Mesendoderm (in vitro differentiated cells): ENCODE measurements at places on chromosomes 6 and 20.

DNA sequence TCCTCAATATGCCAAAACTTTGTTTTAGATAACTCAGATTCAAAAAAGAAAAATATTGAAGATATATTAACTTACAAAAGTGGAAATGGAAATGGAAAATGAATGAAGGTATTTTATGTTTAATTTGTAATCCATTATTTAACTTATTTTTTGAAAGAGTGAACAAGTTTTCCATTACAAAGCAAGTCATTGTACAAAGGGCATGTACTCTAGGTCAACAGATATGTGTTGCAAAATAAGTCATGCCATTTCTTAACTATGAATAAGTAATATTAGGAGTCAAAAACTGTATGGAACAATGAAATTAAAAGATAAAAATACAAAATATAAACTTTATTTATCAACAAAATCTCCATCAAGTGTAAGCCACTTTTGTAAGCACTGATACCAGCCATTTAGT lies 25.9 kb upstream of the DEFB113 start:
- no peak overlapping the region for H3K27ac ChIP-seq
- H3K27me3 ChIP-seq, result no peaks in the 10 kb centered on the region
- H3K36me3 ChIP-seq, result no peaks in the 10 kb centered on the region
- H3K4me1 ChIP-seq, result no peaks in the 10 kb centered on the region
- no peak overlapping the region for H3K4me3 ChIP-seq
- DNase-seq, result no peak

GRCh38 chr6:149750136-149750609 lies 632 bp downstream of the PCMT1 start:
- H3K27ac ChIP-seq, result peak overlapping the region; percentile 91
- H3K27me3 ChIP-seq, result no peaks in the 10 kb centered on the region
- H3K4me1 ChIP-seq, result no peaks in the 10 kb centered on the region
- DNase-seq, result peak; percentile 95
- H3K36me3 ChIP-seq, result no peaks in the 10 kb centered on the region

DNA sequence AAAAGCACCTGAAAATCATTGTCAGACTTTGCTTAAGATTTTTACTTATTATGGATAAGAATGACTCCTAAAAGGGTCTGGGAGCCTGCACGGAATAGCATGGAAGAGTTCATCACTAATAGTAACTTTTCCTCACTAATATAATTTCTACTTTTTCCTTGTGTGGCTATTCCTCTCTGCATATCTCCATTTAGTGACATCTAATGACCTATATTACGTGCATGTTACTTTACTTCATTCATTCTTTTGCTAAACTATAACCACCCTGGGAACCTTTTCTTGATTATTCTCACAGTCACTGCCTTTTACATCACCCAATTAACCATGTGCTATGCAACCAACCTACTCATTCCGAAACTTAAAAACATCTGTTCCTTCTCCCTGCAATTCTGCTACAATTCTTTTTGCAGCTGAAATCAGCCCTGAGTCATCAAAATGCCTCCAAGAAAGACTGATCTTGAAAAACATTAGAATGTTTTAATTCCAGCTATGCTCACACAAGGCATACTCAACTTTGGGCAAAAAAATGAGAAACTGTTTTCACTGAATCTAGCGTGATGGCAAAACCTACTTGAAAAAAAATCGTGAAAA lies 313.3 kb downstream of the RNGTT start:
- no peak overlapping the region for H3K27ac ChIP-seq
- no peaks in the 10 kb centered on the region for H3K36me3 ChIP-seq
- no peak for DNase-seq
- no peaks in the 10 kb centered on the region for H3K27me3 ChIP-seq

DNA sequence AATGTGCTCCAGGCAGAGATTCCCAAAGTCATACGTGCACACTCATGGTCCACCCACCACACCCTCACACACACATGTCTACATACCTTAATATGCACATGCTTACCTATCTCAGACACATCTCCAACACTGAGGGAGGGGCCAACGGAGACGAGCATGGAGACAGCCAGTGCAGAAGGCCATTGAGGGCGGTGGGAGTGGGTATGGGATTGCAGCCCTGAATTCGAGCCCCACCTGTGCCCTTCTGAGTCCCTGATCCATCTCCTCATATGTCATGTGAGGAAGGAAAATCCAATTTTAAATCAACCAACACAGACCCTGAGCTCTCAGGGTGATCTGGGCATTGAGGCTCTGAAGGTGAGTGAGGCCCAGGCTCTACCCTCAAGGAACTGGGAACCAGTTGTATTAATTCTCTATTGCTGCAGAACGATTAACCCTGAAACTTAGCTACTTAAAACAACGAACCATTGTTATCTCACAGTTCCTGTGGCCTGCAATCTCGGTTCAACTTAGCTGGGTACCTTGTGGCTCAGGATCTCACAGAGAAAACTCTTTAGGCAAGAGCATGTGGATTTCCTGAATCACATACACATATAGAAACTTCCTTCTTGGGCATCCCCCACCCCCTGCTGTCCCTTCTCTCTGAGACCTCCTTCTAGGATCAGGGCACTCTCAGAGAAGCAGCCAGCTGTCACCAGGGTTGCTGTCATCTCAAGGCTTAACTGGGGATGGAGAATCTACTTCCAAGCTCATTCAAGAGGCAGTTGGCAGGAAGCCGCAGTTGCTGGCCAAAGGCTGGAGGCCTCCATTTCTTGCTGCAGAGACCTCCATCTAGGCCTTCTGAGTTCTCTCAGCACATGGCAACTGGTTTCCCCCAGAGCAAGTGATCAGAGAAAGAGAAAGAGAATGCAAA lies 28.3 kb downstream of the GLP1R start:
- no peaks in the 10 kb centered on the region for H3K36me3 ChIP-seq
- H3K27ac ChIP-seq, result no peak overlapping the region
- no peak for DNase-seq
- H3K27me3 ChIP-seq, result no peaks in the 10 kb centered on the region

GRCh38 chr20:1331801-1332453 lies 3.0 kb upstream of the SDCBP2 start:
- H3K36me3 ChIP-seq, result no peaks in the 10 kb centered on the region
- H3K4me1 ChIP-seq, result no peaks in the 10 kb centered on the region
- DNase-seq, result no peak

- H3K36me3 ChIP-seq, result no peaks in the 10 kb centered on the region
- no peak overlapping the region for H3K27ac ChIP-seq
- no peak for DNase-seq
These were observed 38.9 kb upstream of the GFOD1 start for GRCh38 chr6:13526357-13526726.

GRCh38 chr6:136950436-136951126 lies 28.5 kb downstream of the SLC35D3 start:
- H3K27me3 ChIP-seq, result no peaks in the 10 kb centered on the region
- no peaks in the 10 kb centered on the region for H3K36me3 ChIP-seq
- no peak for DNase-seq
- no peak overlapping the region for H3K27ac ChIP-seq

DNA sequence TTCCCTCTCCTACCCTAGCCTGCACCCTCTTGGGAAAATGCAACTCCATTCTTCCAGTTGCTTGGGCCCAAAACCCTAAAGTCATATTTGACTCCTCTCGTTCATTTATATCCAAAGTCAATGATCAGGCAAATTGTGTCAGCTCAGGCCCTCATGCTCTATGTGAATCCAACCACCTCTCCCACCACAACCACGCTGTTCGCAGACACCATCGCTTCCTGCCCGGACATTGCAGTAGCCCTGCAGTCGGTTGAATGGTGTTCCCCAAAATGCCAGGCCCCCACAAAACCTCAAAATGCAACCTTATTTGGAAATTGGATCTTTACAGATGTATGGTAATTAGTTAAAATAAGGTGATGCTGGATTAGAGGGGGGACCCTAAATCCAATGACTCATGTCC lies 98.3 kb downstream of the PREX1 start:
- no peak for DNase-seq
- H3K4me1 ChIP-seq, result no peaks in the 10 kb centered on the region
- H3K27ac ChIP-seq, result no peak overlapping the region
- H3K27me3 ChIP-seq, result no peaks in the 10 kb centered on the region

DNA sequence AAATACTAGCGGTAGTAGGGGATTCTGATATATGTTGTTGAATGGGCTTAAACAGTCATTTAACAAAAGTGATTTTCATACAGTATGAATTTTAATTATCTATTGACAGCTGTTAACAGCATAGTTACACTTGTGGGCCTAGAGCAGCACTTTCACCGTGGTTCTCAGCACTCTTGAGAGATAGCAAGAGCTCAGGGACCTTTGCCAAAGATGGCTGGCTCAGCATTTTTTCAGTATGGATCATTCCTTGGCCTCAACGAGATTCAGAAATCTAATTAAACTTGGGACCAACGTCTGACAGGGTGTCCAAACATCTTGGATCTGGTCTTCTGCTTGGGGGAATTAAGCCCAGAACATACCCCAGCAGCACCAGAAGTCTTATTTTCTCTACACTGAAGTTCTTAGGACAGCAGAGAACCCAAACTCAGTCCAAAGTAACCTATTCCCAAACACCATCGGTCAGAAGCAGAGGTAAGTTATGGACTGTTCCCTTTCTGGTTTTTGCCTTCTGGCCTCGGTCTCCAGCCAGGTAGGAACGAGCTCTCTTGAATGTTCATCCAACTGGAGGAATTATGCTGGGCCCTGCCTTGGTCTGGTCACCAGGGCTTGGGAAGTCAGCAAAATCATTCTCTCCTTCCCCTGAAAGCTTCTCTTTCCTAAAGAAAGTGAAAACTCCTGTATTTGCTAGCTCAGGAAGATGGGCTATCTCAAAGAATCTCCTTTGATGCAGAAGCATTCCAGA lies 25.7 kb downstream of the PRPH2 start:
- no peaks in the 10 kb centered on the region for H3K4me1 ChIP-seq

GRCh38 chr6:163630991-163631390 lies 216.5 kb downstream of the QKI start:
- no peaks in the 10 kb centered on the region for H3K36me3 ChIP-seq
- H3K27me3 ChIP-seq, result no peaks in the 10 kb centered on the region
- H3K4me1 ChIP-seq, result no peaks in the 10 kb centered on the region

GRCh38 chr20:36745234-36745926 lies 510 bp downstream of the NDRG3 start:
- DNase-seq, result peak; percentile 46
- H3K4me3 ChIP-seq, result peak overlapping the region; percentile 58
- peak overlapping the region; percentile 42 for H3K27ac ChIP-seq
- peaks cover 4% of the 10 kb centered on the region for H3K4me1 ChIP-seq
- no peaks in the 10 kb centered on the region for H3K27me3 ChIP-seq

DNA sequence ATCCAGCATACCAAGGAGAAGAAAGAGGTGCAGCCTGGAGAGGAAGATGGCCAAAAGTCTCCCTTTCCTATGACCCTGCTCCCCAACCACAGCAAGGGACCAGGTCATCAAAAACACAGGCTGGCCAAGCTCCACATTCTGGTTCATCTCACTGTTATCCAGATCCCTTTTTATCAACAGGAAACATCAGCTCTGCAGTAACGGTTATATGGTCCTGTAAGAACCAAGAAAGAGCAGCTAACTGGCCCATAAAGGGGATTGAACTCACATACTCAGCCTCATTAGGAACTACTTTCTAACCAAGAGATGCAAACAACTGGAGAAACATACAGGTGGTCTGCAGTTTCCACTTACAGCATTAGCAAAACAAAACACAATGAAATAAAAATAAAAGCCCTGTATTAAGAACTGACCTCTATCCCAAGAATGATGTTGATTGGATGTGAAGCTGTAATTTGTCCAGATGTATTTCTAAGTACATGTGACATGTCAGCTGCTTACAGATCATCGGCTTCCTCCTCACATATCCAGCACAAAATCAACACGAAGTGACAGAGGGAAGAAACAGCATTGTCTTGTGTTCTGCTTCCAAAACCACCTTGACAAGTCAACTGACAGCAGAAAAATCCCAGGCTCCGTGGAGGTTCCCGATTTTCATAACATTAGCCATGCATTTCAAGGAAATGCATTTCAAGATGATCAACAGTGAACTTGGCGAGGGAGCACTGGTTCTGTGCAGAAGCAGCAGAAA lies 557.2 kb upstream of the AGPAT4 start:
- no peak overlapping the region for H3K27ac ChIP-seq
- no peaks in the 10 kb centered on the region for H3K27me3 ChIP-seq
- no peaks in the 10 kb centered on the region for H3K4me1 ChIP-seq

DNA sequence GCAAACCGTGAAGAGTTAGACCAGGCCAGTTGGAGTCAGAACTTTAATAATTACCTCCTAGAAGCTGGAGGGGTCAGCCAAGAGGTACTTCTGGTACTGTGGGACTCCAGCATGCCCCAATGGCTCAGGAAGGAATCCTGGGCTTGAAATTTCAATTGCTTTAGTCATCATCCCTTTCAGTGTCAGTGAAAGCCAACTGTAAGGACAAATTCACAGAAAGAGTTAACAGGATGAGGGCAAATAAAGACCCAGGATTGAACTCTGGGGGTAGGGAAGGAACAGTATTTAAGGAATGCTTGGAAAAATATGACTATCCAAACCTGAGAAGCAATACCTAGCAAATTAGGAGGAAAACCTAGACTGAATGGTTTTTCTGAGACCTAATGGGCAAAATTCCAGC lies 735.1 kb upstream of the MARCKS start:
- no peak overlapping the region for H3K27ac ChIP-seq
- H3K36me3 ChIP-seq, result no peaks in the 10 kb centered on the region
- H3K4me1 ChIP-seq, result peaks cover 2% of the 10 kb centered on the region
- peak; percentile 95 for DNase-seq
- no peaks in the 10 kb centered on the region for H3K27me3 ChIP-seq

GRCh38 chr6:159168536-159169192 lies 536 bp upstream of the FNDC1 start:
- DNase-seq, result peak; percentile 87
- H3K36me3 ChIP-seq, result no peaks in the 10 kb centered on the region
- peak overlapping the region; percentile 3 for H3K4me3 ChIP-seq
- H3K27me3 ChIP-seq, result peaks cover 13% of the 10 kb centered on the region
- H3K27ac ChIP-seq, result no peak overlapping the region
- no peaks in the 10 kb centered on the region for H3K4me1 ChIP-seq

DNA sequence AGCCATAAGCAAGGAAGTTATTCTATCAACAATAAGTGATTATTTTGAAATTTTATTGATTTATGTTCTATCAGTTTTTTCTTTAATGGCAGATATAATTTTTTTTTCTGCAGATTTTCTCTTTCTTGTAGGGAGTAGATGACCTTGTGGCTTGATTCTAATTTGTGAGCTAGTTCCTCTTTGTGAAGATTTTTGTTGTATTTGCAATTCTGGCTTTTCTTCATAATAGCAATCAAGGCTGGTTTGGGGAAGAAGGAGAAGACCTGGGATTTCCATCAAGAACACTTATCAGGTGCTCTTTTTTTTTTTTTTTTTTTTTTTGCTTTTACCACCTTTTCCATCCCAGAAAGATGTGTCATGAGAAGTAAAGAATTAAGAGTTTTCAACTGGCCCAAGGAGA lies 324.2 kb upstream of the MAN1A1 start:
- H3K4me3 ChIP-seq, result no peak overlapping the region
- no peak overlapping the region for H3K27ac ChIP-seq
- DNase-seq, result no peak
- no peaks in the 10 kb centered on the region for H3K27me3 ChIP-seq
- no peaks in the 10 kb centered on the region for H3K36me3 ChIP-seq
- no peaks in the 10 kb centered on the region for H3K4me1 ChIP-seq

GRCh38 chr6:73519926-73520687 lies 725 bp downstream of the EEF1A1 start:
- peaks cover 15% of the 10 kb centered on the region for H3K36me3 ChIP-seq
- H3K4me3 ChIP-seq, result peak overlapping the region; percentile 95
- DNase-seq, result peak; percentile 87
- H3K27me3 ChIP-seq, result no peaks in the 10 kb centered on the region
- H3K4me1 ChIP-seq, result peaks cover 2% of the 10 kb centered on the region
